Stimulated activated CD8-positive, alpha-beta memory T cell treated with anti-CD3 and anti-CD28 coated beads, Interleukin-7, amount 100 ng/mL, for 1 hour (primary cell): ENCODE measurements at places on chromosomes 2 and 18.

DNA sequence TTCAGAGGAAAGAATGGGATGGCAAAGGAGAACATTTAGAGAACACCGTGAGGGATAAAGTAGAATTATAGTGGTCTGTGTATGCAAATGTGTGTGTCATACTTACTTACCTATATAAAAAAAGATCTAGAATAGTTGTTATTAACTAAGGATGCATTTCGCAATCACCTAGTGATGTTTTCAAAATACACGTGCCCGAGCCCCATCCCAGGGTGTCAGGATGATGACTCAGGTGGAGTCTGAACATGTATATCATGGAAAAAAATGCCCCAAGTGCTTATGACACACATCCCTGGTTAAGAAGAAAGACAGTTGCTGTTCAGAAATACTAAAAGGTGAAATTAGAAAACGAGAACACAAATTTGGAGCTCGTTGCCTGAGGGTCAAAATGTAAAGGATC lies 109.0 kb downstream of the CERS6 start:
- DNase-seq = no peak

DNA sequence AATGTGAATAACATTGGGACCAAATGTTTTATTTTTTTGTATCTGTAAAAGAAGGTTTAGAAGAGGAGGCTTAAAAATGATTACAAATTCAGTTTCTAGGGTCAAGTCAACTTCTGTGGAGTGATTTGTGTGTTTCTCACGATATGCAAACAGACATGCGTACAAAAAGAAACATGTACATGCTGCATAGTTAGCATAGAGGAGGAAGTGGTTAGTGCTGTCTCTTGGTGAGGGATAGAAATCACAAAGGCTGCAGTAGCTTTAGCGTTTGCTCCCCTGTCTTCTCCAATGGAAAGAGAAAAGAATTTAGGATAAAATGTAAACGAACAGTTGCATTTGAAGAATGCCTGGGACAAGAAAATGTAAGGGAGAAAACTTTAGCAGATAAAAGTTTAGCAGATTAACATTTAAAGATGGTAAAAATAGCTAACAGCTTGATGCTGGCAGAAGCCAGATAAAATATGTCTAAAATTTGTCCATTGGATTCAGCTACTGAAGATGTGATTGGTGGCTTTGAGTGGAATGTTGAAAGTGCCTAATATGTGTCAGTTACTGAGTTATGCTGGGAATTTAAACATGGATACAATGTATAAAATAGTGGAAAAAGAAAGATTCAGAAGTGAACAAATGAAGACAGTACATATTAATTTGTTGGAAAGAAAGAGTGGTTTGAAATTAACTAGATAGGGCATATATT lies 44.9 kb downstream of the MALT1 start:
- DNase-seq = no peak

DNA sequence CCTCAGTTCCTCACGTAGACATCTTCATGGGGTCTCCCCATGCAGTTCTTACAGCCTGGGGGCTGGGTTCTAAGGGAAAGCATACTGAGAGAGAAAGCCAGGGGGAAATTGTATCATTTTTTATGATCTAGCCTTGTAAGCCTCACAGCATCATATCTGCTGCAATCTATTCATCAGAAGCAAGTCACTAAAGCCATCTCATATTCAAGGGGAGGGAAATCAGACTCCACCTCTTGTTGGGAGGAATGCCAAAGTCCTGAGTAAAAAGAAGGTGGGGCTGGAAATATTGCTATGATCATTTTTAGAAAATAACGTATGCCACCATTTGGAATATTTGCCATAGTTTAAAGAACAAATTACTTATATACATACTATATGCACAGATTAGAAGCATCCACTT lies 304.6 kb downstream of the TXNL1 start:
- no peak for DNase-seq

- DNase-seq = no peak
These were observed 478 bp upstream of the PRKAG3 start for GRCh38 chr2:218832081-218832480.

DNA sequence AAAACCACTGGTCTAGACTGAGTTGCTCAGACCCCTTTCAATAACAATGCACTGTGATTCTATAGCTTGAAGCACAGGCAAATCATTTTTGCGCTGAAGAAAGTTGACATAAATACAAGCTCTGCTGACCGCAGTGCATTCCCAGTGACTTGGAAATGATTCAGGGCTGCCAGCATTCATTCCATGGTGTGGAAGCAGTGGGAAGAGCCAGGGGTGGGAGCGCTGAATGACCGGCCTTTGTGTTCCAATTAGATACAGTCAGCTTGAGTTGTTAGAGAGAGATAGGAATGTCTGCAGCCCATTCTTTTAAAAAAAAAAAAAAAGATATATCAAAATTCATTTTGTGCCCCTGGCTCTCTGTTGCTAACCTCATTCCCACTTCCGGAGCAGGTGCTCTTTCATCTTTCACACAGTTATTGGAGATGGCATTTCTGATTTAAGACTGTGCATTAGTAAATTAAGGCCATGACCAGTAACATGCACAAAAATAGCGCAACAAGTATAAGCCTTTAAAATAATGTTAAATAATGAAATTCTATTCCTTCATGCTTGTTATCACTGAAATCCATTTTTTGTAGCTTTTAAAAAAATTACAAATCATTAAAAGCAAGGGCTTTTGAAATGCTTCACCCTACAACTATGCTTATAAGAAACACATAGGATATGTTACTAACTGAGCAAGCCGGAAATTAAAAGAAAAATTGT lies 59.4 kb upstream of the CTLA4 start:
- DNase-seq = no peak

GRCh38 chr2:60273836-60274235 lies 279.6 kb downstream of the BCL11A start:
- no peak for DNase-seq

- no peak for DNase-seq
These were observed 49.2 kb upstream of the LGALSL start for GRCh38 chr2:64404743-64405142.

DNA sequence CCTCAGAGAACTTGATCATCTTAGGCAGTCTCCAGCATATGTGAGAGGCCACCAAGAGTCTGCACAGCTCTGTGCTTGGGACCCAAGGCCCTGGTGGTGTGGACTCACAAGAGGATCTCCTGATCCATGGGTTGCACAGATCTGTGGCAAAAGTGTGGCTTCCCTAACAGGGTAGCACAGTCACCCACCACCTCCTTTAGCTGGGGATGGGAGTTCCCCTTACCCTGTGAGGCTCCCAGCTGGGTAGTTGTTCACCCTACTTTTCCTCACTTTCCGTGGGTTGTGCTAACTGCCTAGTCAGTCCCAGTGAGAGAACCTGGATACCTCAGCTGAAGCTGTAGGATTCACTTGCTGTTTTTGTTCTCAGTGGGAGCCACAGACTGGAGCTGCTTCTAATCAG lies 123.7 kb downstream of the FTCDNL1 start:
- DNase-seq = no peak

- DNase-seq = no peak
These were observed 13.1 kb downstream of the HS6ST1 start for GRCh38 chr2:128305555-128306080.

GRCh38 chr18:10481831-10482230 lies 27.4 kb downstream of the APCDD1 start:
- DNase-seq = no peak

- no peak for DNase-seq
These were observed 53.6 kb upstream of the ATP8B1 start for GRCh38 chr18:57856557-57857280.

DNA sequence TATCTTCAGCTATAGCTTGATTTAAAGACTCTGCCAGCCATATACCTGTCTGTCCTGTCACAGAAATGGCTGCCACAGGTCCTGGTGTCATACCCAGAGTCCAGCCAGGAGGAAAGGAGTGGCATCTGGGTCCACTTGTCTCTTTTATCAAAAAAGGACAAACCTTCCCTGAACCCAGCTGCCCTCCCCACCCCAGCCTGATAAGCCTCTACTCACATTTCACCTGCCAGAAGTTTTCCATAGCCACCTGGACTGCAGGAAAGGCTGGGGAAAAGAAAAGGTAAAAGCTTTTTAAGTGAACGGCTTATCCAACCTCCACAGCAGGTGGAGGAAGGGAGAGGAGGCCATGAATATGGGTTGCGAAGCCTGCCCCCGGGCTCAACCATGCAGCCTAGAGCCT lies 32.8 kb downstream of the TMEM163 start:
- DNase-seq = no peak

DNA sequence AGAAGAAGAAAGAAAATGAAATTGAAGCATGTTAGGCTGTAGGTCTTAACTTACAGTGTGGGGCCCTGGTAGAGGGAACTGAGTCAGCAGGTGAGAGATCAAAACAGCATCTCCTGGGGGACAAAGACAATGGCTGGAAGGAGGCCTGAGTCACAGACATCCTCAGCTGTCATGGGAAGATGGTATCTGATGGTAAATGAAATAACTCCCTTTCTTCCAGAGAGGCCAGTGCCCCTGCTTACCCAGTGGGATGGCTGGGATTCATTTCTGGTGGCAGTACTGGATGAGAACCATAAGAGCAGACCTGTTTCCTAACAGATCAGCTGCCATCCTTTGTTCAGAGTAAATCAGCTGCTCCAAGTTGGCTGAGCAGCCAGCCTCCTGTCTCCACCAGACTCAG lies 251.3 kb upstream of the EPAS1 start:
- DNase-seq = no peak
